ENCODE measurements at places on chromosomes 5 and 9.
A peak's percentile ranks its signal among the peaks of the same experiment; 100 is the strongest.

DNA sequence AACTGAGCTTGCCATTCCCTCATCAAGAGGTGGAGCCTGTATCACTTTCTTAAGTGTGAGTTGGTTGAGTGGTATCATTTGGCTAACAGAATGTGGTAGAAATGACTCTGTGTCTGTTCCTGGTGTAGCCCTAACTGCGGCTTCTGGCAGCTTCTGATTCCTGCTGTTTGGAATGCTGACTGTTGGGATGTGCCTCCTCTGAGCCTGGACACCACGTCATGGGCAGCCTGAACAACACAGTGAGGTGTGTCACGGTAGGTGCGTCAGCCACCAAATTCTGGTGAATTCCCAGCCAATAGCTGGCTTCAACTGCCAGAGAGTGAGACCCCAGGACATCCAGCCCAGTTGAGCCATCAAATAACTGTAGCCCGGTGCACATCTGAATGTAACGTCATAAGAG is 6.1 kb upstream of the C9orf152 start:
- no peak overlapping the region for H3K27ac ChIP-seq
- H3K4me1 ChIP-seq = no peaks in the 10 kb centered on the region

GRCh38 chr5:92364986-92365550 is 982.0 kb upstream of the ARRDC3 start:
- H3K4me1 ChIP-seq = no peaks in the 10 kb centered on the region
- no peak overlapping the region for H3K27ac ChIP-seq
- H3K36me3 ChIP-seq = no peaks in the 10 kb centered on the region
- no peaks in the 10 kb centered on the region for H3K27me3 ChIP-seq
- DNase-seq = no peak

DNA sequence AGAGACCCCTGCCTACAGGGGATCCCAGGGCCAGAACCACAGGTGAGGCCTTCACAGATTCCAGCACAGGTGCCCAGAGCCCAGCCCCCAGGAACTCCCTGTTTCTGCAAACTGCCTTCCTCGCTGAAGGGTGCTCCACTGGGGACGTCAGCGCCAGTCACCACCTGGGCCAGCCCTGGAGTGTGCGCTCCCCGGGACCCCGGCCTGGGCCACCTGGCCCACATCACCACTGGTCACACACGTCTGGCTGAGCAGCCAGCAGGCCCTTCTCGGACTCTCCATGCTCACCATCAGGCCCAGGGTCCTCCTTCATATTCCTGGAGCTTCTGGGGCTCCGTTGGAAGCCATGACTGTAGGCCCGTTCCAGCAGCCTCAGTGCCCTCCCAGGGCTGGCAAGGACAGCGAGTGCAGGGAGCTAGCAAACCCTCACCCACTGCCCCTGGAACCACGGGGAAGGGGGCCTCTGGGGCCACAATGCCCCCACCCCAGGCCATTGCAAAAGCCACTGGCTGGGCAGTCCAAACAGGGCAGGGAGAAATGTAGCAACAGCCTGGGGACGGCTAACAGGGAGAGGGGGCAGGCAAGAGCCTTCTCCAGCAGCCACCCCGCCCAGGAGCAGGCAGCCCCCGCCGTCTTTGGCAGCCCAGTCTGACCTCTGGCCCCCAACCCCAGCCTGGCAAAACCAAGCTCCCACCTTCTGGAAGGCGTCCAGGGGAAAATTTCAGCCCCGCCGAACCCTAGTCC is 1.3 kb downstream of the AGPAT2 start:
- no peaks in the 10 kb centered on the region for H3K27me3 ChIP-seq
- H3K4me1 ChIP-seq = peaks cover 88% of the 10 kb centered on the region
- H3K4me3 ChIP-seq = peak overlapping the region; percentile 97
- no peaks in the 10 kb centered on the region for H3K36me3 ChIP-seq
- peak; percentile 27 for DNase-seq

- H3K27ac ChIP-seq = no peak overlapping the region
- H3K4me1 ChIP-seq = peaks cover 22% of the 10 kb centered on the region
- no peaks in the 10 kb centered on the region for H3K27me3 ChIP-seq
- no peak for DNase-seq
- H3K36me3 ChIP-seq = no peaks in the 10 kb centered on the region
Measured at GRCh38 chr5:125486634-125487033, 740.2 kb upstream of the ZNF608 start.

GRCh38 chr9:135332516-135332915 is 147.1 kb upstream of the PPP1R26 start:
- DNase-seq = no peak
- H3K36me3 ChIP-seq = no peaks in the 10 kb centered on the region
- H3K27ac ChIP-seq = no peak overlapping the region
- H3K27me3 ChIP-seq = peaks cover 80% of the 10 kb centered on the region
- no peak overlapping the region for H3K4me3 ChIP-seq
- no peaks in the 10 kb centered on the region for H3K4me1 ChIP-seq

- H3K36me3 ChIP-seq = no peaks in the 10 kb centered on the region
- H3K27ac ChIP-seq = no peak overlapping the region
- peaks cover 4% of the 10 kb centered on the region for H3K27me3 ChIP-seq
- H3K4me3 ChIP-seq = no peak overlapping the region
- peaks cover 6% of the 10 kb centered on the region for H3K4me1 ChIP-seq
Measured at GRCh38 chr5:420632-421286, 22.2 kb upstream of the EXOC3 start.

DNA sequence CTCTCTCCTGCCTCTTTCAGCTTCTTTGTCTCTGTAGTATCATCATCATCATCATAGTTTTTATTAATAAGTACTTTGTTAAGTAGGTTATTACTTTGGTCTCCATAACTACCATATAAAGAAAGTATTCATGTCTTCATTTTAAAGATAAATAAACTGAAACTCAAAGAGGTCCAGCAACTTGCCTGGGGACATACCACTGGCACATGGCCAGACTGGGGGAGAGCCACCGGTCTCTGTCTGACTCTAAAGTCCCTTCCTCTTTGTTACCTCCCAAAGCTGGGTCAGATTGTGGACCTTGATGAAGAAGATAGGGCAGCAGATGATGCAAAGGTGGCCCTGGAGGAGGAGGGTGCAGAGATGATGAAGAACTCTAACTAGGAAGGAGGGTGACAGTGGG is 8.5 kb downstream of the CDX1 start:
- peaks cover 7% of the 10 kb centered on the region for H3K27me3 ChIP-seq
- H3K4me3 ChIP-seq = no peak overlapping the region
- no peak overlapping the region for H3K27ac ChIP-seq
- no peaks in the 10 kb centered on the region for H3K36me3 ChIP-seq
- peaks cover 5% of the 10 kb centered on the region for H3K4me1 ChIP-seq

DNA sequence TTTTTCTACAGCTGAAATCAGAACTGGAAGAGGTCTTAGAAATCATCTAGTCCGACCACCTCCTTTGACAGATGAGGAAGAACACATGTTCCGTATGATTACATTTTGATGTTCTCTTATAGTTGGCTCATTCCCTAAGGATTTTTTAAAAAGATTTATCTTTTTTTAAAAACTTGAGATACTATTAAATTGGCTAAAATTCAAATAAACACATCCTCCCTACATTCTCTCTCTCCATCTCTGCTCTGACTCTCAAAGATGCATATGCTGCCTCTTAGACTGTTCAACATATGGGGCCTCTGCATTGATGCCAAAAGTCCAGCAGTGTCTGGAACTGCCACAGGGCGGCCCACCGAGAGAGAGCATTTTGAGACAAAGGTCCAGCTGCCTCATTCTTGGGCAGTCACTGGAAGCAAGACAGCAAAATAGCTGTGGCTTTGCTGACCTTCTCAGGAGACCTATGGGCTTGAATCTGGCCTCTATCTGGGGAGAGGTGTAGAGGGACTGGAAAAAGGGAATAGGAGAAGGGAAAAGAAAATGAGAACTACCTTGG is 12.8 kb upstream of the TSSK1B start:
- no peaks in the 10 kb centered on the region for H3K27me3 ChIP-seq
- DNase-seq = no peak
- H3K4me3 ChIP-seq = no peak overlapping the region
- no peak overlapping the region for H3K27ac ChIP-seq

GRCh38 chr5:71907608-71908145 is 188.6 kb downstream of the CARTPT start:
- H3K4me3 ChIP-seq = no peak overlapping the region
- no peak for DNase-seq
- H3K4me1 ChIP-seq = peaks cover 17% of the 10 kb centered on the region
- no peaks in the 10 kb centered on the region for H3K36me3 ChIP-seq
- no peaks in the 10 kb centered on the region for H3K27me3 ChIP-seq
- no peak overlapping the region for H3K27ac ChIP-seq

DNA sequence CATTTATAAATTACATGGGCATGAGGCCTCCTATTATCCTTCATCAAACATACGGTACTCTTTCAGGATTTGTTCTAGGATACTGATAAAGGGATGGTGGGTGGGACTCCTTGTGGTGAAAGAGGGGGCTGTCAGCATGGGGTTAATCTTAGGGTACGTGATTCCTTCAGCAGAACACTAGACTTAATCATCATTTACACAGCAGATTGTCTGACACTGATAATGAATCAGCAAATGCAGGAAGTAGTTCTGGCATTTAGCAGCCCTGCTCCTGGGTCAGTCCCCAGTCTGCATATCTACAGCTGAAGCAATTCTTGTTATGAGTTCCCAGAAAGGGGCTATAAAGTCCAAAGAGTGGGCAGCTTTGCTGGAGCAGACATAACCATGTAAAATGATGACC is 384.6 kb downstream of the SPOCK1 start:
- H3K27ac ChIP-seq = no peak overlapping the region
- no peaks in the 10 kb centered on the region for H3K4me1 ChIP-seq
- no peak for DNase-seq
- H3K27me3 ChIP-seq = peaks cover 28% of the 10 kb centered on the region

- no peak overlapping the region for H3K27ac ChIP-seq
- H3K4me1 ChIP-seq = no peaks in the 10 kb centered on the region
- no peak overlapping the region for H3K4me3 ChIP-seq
Measured at GRCh38 chr9:138111607-138112006, 234.0 kb downstream of the CACNA1B start.

DNA sequence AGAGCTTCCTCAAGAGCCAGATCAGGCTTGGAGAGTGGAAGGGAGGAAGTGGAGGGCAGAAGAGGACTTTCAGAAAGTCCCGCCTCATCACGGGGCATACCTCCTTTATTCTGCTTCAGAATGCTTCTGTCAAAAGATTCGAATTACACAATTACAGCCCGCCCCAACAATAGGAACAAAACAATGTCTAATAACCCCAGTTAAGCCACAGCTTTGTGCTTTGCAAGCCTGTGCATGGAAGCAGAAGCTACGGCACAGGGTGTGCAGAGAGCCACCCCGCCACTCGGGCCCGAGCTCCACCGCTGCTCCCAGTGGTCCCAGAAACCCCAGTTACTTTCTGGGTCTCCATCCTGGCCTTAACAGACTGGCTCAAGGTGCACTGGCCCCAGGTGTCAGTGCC is 23.5 kb downstream of the HNRNPH1 start:
- DNase-seq = no peak
- peaks cover 85% of the 10 kb centered on the region for H3K36me3 ChIP-seq
- H3K4me1 ChIP-seq = peaks cover 4% of the 10 kb centered on the region
- H3K27ac ChIP-seq = no peak overlapping the region
- H3K27me3 ChIP-seq = no peaks in the 10 kb centered on the region

- no peak overlapping the region for H3K27ac ChIP-seq
- H3K27me3 ChIP-seq = no peaks in the 10 kb centered on the region
- H3K36me3 ChIP-seq = no peaks in the 10 kb centered on the region
- DNase-seq = no peak
- no peak overlapping the region for H3K4me3 ChIP-seq
Measured at GRCh38 chr5:127101935-127102334, 28.6 kb upstream of the C5orf63 start.

GRCh38 chr9:76638001-76638400 is 126.2 kb upstream of the PCA3 start:
- no peak overlapping the region for H3K27ac ChIP-seq
- no peaks in the 10 kb centered on the region for H3K36me3 ChIP-seq
- no peak overlapping the region for H3K4me3 ChIP-seq
- no peaks in the 10 kb centered on the region for H3K27me3 ChIP-seq
- H3K4me1 ChIP-seq = no peaks in the 10 kb centered on the region

GRCh38 chr5:109823597-109823996 is 133.9 kb downstream of the MAN2A1 start:
- no peak for DNase-seq
- peaks cover 63% of the 10 kb centered on the region for H3K36me3 ChIP-seq
- no peak overlapping the region for H3K27ac ChIP-seq
- no peaks in the 10 kb centered on the region for H3K4me1 ChIP-seq
- no peaks in the 10 kb centered on the region for H3K27me3 ChIP-seq

DNA sequence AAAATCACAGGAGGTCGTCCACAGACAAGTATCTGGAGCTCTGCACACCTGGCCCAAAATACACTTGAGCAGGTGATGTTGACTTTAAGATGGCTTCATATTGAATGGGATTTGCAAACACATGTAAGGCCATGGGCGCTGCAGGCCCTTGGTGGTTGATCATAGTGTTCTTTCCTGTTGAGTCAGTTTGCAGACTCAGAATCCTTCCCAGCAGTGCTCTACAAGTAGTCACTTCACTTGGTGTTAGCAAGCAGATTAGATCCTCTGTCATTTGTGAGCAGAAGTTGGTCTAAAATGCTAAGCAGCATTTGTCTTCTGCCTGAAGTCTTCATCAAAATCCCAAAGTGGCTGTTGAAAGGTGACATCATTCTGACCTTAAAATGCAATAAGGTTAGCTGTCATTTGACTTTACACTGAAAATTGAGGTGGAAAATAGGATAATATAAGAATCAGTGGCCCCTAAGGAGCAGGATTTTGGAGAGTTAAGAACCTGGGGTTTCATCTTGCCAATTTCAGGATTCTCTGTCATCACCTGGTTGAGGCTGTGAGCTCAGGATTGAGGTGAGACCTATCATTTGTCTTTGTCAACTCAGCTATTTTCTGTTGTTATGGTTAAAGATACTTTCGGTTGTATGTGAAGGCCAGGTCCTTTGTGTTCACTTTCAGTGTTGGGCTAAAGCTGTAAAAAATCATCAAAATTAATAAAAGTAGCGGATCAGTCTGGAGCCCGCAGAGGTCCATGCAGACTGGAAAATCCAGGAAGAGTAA is 114.5 kb downstream of the LRRC70 start:
- no peak for DNase-seq
- no peak overlapping the region for H3K27ac ChIP-seq
- H3K4me1 ChIP-seq = peaks cover 6% of the 10 kb centered on the region
- H3K4me3 ChIP-seq = no peak overlapping the region
- no peaks in the 10 kb centered on the region for H3K36me3 ChIP-seq
- no peaks in the 10 kb centered on the region for H3K27me3 ChIP-seq

GRCh38 chr5:116359592-116359991 is 215.0 kb downstream of the SEMA6A start:
- no peak overlapping the region for H3K4me3 ChIP-seq
- no peaks in the 10 kb centered on the region for H3K27me3 ChIP-seq
- DNase-seq = no peak
- peaks cover 46% of the 10 kb centered on the region for H3K4me1 ChIP-seq
- peak overlapping the region; percentile 79 for H3K27ac ChIP-seq

DNA sequence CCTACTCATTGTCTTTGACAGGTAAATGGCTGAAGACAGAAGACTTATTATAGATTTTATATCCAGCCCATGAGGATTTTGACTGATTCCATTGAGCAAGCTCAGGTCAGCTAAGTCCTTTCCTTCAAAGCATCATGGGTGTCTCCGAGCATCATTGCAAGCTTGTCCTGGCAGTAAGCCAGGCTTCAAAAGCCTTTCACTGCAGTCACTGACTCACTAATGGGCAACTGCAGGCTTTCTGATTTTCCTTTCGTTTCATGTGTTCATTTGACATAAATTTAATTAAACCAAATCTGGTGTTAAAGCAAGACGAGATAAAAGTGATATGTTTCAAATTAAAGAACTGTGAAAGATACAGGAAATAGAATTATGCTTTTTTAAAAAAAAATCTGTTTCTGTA is 426.2 kb downstream of the ANXA1 start:
- H3K4me3 ChIP-seq = no peak overlapping the region
- H3K27me3 ChIP-seq = no peaks in the 10 kb centered on the region
- no peaks in the 10 kb centered on the region for H3K4me1 ChIP-seq
- no peak for DNase-seq
